ENCODE measurements at places on chromosomes 2 and 18.

GRCh38 chr2:56014046-56014730 lies 90.6 kb upstream of the EFEMP1 start:
- DNase-seq, result no peak

DNA sequence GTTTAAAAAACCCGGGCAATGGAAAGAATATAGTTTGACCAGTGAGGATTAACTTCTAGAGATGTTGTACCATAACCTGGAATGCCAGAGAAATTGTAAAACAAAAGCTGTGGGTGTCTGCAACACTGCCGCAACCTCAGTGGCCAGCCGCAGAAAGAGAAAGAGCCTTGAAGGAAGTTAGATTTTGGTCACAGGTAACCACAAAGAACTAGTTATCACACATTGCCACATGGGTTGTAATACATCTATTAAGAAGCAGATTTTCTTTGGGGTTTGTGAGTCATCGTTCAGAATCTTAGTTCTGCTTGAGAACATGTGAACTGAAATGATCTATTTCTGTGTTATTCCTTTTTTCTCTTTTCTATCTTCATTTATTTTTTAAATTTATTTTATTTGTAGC lies 222.9 kb upstream of the AGAP1 start:
- DNase-seq, result peak; percentile 90

DNA sequence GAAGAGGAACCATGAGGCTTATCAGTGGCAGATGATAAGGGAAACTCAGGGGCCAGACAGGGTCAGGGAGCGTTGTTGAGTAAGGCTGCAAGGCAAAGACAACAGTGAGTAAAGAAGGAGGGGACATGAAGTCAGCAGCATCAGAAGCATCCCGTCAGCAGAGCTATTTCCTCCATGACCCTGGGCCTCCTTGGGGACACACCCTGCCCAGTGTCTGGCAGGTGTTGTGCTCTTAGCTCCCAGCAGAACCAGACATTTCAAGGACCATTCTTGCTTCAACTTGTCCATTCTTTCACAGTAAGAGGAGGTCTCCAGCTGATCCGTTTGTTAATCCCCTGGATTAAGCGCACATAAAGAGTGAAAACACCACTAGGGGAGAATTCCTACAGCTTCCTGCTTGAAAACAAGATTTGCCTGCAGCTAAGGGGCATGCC lies 88.7 kb upstream of the MEIS1 start:
- peak; percentile 2 for DNase-seq

- peak; percentile 24 for DNase-seq
Measured at GRCh38 chr18:58716060-58716756, 44.9 kb downstream of the MALT1 start.

DNA sequence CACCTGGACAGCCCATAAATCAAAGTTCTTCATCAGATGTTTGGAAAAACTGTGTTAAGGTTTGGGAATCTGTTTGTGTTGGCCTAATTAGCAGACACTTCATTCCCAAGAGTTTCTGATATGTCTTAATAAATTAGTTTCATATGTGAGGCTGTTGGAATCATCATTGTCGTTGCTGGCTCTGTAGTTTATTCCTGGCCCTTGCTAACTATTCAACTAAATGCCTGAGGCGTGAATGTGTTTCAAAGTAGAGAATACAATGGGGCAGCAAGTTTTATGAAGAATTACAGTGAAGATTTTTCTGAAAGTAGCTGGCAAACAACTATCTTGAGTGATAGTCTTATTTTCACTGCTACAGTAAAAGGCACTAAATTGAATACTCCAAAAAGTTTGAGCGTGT lies 141.1 kb downstream of the PARD3B start:
- no peak for DNase-seq

DNA sequence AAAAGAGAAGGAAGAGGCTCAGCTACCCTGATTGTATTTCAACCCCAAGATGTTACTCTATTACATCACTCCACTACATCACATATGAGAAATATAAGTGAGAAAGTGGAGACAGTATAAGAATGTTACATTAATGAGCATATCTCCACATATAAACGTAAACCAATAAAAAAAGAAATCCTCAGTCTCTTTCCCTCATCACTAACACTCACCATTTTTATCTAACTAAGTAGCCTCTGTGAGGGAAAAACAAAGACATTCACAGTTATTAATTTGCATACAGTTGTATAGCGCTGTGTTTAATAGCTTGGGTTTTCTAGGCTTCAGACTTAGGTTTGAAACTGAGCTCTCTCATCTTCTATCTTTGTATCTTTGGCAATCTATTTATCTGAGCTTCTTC lies 489.1 kb upstream of the LRRTM4 start:
- DNase-seq, result no peak

- DNase-seq, result no peak
Measured at GRCh38 chr2:144950899-144951560, 431.1 kb upstream of the ZEB2 start.

- no peak for DNase-seq
Measured at GRCh38 chr2:197517150-197517549, 1.3 kb downstream of the MOB4 start.

- peak; percentile 84 for DNase-seq
Measured at GRCh38 chr2:175690113-175690837, 311.8 kb downstream of the LNPK start.

DNA sequence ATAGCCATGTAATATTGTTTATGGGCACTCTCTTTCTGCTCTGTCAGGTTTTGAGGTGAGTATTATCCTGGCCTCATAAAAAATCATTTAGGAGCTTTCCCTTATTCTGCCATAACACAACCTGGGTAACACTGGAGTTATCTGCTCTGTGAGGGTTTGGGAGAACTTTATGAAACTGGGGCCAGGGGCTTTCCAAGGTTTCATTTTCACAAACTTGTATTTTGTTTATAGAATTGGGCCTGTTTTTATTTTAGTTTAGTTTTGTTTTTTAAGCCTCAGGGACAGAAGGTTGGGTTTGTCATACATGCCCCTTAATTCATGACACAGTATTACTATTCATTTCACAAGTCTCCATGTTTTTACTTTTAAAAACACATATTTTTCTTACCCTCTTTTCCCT lies 83.5 kb downstream of the IRS1 start:
- no peak for DNase-seq

DNA sequence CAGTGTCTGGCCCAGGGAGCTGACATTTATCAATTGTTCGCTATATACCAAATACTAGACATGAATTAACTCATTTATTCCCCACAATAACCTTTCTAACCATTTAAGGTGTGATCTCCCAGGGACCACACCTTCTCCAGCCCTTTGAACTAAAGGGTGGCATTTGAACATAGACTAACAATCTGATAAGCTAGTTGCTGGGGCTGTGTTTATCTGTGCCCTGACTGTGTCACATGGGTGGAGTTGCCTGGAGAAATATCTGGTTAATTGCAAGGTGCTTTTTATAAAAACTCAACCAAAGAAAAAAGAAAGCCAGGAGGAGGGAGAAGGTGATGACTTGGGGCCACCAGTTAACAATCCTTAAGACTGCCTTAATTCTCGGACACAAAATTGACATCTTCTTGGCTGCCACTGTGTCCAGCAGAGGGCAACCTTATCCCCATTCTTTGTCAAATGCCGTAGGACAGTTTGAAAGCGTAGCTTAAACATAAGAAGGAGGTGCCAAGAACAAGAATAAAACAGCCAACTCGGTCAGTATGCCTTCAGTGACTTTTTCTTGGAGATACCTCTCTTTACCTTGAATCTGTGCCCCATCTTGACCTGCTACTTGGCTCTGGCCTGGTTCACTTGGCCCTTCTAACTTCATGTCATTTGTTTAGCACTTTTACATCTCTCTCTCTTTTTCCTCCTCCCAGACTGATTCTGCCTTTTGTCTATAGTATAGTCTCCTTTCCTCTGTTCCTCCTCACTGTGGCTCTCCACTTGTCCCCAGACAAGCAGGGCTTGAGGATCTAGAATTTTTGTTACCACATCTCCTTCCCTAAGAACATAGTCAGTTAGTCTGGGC lies 183.4 kb downstream of the MYO3B start:
- DNase-seq, result peak; percentile 74
